T-cell (primary cell): ENCODE measurements at places on chromosomes 4 and X.
A peak's percentile ranks its signal among the peaks of the same experiment; 100 is the strongest.

DNA sequence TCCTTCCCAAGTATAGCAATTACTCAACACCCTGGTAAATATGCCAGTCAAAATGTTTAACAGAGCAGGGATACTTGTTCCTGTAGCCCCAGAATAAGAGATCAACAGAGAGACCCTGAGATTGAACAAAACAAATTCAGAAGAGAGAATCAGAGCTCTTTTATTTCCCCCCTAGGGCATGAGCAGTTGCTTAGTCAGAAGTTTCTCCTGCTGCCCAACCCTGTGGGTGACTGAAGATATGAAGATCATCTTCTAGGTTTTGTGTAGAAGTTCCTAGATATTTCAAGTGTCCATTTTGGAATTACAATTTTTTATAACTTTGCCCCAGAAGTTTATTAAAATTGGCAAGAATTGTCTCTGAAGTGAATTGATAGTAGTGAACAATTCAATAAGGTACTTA is 59.1 kb upstream of the RXFP1 start:
- no peak for DNase-seq
- peaks cover 5% of the 10 kb centered on the region for H3K27me3 ChIP-seq
- no peak overlapping the region for H3K27ac ChIP-seq
- H3K4me1 ChIP-seq = no peaks in the 10 kb centered on the region
- no peak overlapping the region for H3K4me3 ChIP-seq

DNA sequence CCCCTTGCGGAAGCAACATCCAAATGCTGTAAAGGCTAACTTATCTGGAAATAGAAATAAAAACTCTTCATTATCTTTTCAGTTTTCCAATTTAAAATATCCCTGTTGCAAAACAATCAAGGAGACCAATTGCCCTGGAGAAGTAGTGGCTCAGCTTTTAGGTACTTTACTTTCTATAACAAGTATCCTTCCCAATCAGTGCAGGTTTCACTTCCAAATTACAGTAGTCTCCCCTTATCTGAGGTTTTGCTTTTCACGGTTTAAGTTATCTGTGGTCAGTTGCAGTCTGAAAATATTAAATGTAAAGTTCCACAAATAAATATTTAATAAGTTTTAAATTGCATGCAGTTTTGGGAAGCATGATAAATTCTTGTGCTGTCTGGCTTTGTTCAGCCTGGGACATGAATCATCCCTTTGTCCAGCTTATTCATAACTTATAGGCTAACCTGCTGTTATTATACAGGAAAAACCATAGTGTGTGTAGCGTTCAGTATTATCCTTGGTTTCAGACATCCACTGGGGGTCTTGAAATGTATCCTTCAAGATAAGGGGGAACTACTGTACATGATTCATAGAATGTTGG is 973.1 kb upstream of the GRID2 start:
- no peaks in the 10 kb centered on the region for H3K27me3 ChIP-seq
- DNase-seq = no peak
- no peaks in the 10 kb centered on the region for H3K36me3 ChIP-seq
- H3K27ac ChIP-seq = no peak overlapping the region
- no peaks in the 10 kb centered on the region for H3K4me1 ChIP-seq

DNA sequence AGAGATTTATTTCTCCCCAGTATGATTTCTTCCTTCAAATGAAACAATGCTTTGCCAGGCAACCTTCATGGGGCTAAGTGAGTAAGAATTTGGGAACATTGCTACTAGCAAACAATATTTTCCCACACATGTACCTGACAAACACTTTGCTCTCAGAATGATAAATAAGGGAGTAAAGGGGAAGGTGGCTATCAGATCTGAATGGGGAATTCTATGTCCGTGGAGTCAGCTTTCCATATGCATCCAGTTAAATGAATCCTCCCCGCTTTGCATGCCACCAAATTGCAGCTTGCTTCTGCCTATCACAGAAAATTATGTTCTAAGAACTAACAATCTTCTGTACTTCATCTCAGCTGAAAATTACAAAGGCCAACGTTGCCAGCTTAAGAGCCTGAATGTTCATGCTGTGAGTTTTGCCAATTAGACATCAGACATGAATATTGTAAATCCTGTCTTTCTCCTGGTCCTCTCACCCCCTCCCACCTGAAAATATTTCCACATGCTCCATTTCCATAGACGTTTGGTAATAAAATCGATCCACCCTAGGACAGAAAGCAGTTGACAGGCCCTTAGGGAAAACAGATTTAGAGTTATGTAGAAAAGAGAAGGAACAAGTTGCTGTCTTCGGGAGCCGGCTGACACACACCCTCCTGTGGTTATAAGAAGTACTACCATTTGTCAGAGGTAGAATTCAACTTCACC is 6.3 kb downstream of the MEPE start:
- H3K4me1 ChIP-seq = no peaks in the 10 kb centered on the region
- no peak overlapping the region for H3K4me3 ChIP-seq
- no peaks in the 10 kb centered on the region for H3K36me3 ChIP-seq
- H3K27me3 ChIP-seq = no peaks in the 10 kb centered on the region

- no peak for DNase-seq
- no peaks in the 10 kb centered on the region for H3K4me1 ChIP-seq
- H3K27me3 ChIP-seq = peaks cover 33% of the 10 kb centered on the region
- H3K27ac ChIP-seq = no peak overlapping the region
- H3K36me3 ChIP-seq = no peaks in the 10 kb centered on the region
Measured at GRCh38 chr4:617644-618641, 7.4 kb upstream of the PDE6B start.

GRCh38 chr4:54823616-54824015 is 165.9 kb downstream of the KIT start:
- H3K36me3 ChIP-seq = no peaks in the 10 kb centered on the region
- no peaks in the 10 kb centered on the region for H3K27me3 ChIP-seq
- DNase-seq = no peak
- H3K4me3 ChIP-seq = no peak overlapping the region
- H3K4me1 ChIP-seq = peaks cover 3% of the 10 kb centered on the region
- H3K27ac ChIP-seq = no peak overlapping the region

DNA sequence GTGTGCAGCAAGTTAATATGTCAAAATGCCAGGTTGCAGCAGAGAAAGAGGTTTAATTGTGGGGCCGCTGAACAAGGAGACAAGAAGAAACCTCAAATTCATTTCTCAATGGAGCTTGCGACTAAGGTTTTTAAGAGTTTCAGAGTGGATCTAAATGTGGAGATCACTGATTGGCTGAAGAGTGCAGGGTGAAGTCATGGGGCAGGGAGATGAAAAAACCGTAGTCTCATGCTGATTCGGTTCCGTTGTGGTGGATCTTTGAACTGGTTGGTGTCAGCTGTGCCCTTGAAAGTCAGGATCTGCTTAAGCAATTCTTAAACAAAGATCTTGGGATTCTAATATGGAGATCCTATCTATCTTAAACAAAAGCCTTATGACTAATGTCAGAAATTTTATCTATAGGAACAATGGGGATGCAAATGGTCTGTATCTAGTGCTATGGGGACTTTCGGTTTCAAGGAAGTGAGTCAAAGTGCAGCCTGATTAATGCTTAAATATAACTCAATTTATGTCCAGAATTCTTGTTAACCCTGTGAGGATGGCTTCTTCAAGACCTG is 173.9 kb upstream of the CENPE start:
- DNase-seq = no peak
- no peak overlapping the region for H3K27ac ChIP-seq
- H3K4me3 ChIP-seq = no peak overlapping the region
- no peaks in the 10 kb centered on the region for H3K36me3 ChIP-seq
- no peaks in the 10 kb centered on the region for H3K27me3 ChIP-seq

DNA sequence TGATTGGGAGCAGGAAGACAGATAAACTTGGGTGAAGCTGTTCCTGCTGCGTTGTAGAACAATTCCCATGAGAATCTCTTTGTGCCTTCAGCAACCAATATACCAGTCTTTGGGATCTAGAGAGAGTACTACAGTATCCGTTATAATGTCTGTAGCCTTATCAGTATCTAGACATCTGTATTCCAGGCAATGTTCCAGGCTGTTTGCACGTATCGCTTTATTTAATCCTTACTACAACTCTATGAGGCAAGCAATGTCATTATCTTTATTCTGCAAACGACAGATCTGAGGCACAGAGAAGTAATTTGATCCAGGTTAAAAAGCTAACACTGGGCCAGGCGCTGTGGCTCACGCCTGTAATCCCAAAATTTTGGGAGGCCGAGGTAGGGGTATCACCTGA is 251.6 kb downstream of the ARHGAP24 start:
- H3K4me1 ChIP-seq = no peaks in the 10 kb centered on the region
- no peak overlapping the region for H3K4me3 ChIP-seq
- H3K36me3 ChIP-seq = no peaks in the 10 kb centered on the region
- H3K27me3 ChIP-seq = no peaks in the 10 kb centered on the region

DNA sequence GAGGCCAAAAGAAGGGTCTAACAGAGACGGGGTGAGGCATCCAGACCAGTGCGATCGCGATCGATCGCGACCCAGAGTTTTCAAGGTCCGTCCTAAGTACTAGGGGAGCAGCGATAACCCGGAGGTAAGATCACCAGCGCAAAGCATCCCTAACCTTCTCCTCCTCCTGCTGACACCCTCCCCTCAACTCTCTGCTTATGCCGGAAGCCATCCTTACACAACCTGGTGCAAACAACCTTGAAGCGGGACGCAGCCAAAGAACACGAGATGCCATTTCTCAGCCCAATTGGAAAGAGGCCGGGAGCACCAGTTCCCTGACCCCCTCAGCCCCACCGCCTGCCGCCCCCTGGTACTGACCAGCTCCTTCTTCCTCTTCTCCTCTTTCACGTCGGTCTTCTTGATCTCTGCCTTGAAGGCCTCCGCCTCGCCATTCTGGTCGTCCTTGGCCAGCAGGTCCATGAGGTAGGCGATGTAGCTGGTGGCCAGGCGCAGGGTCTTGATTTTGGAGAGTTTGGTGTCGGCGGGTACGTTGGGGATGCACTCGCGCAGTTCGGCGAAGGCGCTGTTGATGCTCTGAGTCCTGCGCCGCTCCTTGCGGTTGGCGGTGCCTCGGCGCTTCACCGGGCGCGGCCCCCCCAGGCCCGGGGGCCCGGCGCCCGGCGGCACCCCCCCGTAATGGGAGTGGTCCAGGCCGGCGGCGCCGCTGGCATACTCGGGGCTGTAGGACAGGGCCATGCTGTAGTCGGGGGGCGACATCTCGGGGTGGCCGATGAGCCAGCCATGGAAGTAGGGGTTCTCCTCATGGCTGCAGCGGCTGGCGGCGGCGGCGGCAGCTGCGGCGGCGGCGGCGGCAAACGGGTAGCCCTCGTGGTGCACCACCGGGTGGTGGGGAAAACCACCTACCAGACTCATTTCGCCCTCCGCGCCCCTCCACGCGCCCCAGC is 1.4 kb downstream of the HAND2 start:
- no peaks in the 10 kb centered on the region for H3K36me3 ChIP-seq
- no peak overlapping the region for H3K4me3 ChIP-seq
- H3K4me1 ChIP-seq = peaks cover 41% of the 10 kb centered on the region
- DNase-seq = no peak

GRCh38 chr4:183492791-183493222 is 12.1 kb upstream of the ING2 start:
- no peak overlapping the region for H3K4me3 ChIP-seq
- H3K36me3 ChIP-seq = no peaks in the 10 kb centered on the region
- no peak for DNase-seq
- no peak overlapping the region for H3K27ac ChIP-seq
- H3K27me3 ChIP-seq = no peaks in the 10 kb centered on the region
- no peaks in the 10 kb centered on the region for H3K4me1 ChIP-seq

- H3K27ac ChIP-seq = no peak overlapping the region
- DNase-seq = no peak
- no peaks in the 10 kb centered on the region for H3K4me1 ChIP-seq
- H3K27me3 ChIP-seq = no peaks in the 10 kb centered on the region
- H3K4me3 ChIP-seq = no peak overlapping the region
Measured at GRCh38 chr4:141464366-141464765, 172.0 kb upstream of the IL15 start.

GRCh38 chr4:138859254-138859653 is 156.3 kb upstream of the NOCT start:
- H3K4me1 ChIP-seq = no peaks in the 10 kb centered on the region
- no peak overlapping the region for H3K4me3 ChIP-seq
- H3K27ac ChIP-seq = no peak overlapping the region
- DNase-seq = no peak

DNA sequence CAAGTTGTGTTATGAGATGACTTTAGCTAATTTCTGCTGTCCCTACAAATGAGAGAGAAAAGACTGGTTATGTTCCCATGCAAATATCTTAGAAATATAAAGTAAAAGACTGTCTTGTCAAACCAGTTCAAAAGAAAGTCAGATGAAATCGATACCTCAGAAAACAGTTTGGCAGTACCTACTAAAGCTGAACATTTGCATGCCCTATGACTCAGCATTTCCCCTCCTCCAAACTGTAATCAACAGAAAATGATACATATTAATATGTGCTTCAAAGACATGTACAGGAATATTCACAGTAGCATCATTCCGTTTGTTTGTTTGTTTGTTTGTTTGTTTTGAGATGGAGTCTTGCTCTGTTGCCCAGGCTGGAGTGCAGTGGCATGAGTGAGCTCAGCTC is 90.3 kb downstream of the ARX start:
- H3K4me1 ChIP-seq = no peaks in the 10 kb centered on the region
- H3K27me3 ChIP-seq = no peaks in the 10 kb centered on the region
- H3K36me3 ChIP-seq = no peaks in the 10 kb centered on the region
- H3K27ac ChIP-seq = no peak overlapping the region
- H3K4me3 ChIP-seq = no peak overlapping the region

- H3K4me3 ChIP-seq = no peak overlapping the region
- no peak overlapping the region for H3K27ac ChIP-seq
- no peaks in the 10 kb centered on the region for H3K36me3 ChIP-seq
Measured at GRCh38 chrX:128653524-128654060, 601.4 kb upstream of the ACTRT1 start.

DNA sequence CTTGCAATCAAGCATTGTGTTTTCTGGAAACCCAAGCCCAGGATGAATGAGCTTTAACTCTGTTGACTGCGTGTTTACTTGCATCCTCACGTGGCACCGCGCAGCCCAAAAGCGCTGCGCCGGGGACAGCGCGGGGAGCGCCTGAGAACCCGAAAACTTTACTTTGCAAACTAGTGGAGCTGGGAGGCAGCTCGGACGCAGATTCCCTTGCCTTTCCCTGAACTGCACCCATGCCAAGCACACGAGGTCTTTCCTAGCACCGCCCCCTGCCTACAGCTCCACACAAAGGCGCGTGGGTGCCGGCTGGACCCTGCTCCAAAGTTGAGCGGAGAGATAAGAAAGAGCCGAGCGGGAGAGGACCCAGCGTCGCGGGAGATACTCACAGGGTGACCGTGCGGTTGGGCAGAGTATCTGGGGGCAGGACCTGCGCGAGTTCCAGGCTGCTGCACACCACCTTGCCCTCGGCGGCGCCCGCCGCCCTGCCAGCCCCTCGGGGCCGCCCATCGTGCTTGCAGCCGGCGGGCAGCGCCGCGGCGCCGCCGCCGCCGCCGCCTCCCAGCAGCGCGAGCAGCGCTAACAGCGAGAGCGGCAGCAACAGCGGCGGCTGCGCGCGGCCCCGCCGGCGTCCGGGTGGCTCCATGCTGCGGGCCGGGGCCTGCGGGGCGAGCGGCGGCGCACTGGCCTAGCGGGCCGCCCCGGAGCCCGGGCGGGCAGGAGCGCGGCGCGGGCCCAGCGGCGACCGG is 550 bp downstream of the ADGRA3 start:
- H3K4me3 ChIP-seq = peak overlapping the region; percentile 96
- H3K27me3 ChIP-seq = peaks cover 14% of the 10 kb centered on the region
- H3K36me3 ChIP-seq = no peaks in the 10 kb centered on the region
- H3K4me1 ChIP-seq = no peaks in the 10 kb centered on the region
